ENCODE measurements at places on chromosomes 4 and X.
A peak's percentile ranks its signal among the peaks of the same experiment; 100 is the strongest.

- DNase-seq, result no peak
Observed at GRCh38 chr4:105093975-105094374, 52.7 kb upstream of the TET2 start.

GRCh38 chrX:88072339-88073030 is 554.9 kb downstream of the KLHL4 start:
- no peak for DNase-seq

GRCh38 chrX:56563231-56564161 is at the start of gene UBQLN2:
Gene UBQLN2, plus strand, starts transcription at chrX:56563627. Its CDS starts 247 bp downstream, at chrX:56563874.
- peak; percentile 85 for DNase-seq

- peak; percentile 46 for DNase-seq
Observed at GRCh38 chr4:72701987-72702819, 133.2 kb upstream of the ADAMTS3 start.

GRCh38 chrX:111167334-111167733 is 71.3 kb downstream of the PAK3 start:
- no peak for DNase-seq

DNA sequence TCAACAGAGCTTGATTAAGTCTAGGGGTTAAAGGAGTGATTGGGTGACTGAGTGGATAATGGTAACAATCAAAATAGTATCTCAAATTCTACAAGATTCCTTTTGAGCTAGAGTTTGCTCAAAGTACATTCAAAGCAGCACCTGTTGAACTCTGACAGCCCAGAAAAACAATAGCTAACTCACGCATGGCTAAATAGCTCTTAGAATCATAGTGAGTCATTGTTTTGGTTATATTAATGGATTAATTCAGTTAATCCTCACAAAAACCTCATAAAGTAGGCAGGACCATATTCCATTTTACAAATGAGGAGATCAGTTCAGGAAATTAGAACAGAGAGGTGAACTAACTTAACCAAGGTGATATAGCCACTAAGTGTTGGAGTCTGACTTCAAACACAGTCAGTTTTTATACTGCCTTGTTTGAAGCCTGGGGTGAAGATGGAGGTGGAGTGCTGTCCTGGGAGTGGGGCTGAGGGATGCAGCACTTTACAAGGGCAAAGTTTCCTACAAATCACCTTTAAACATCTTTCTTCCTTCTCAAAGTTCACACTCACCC is 35.9 kb upstream of the PPM1K start:
- no peak for DNase-seq

GRCh38 chr4:160143574-160143973 is 1040.7 kb downstream of the RAPGEF2 start:
- DNase-seq, result no peak

GRCh38 chr4:56406151-56406550 is 18.9 kb upstream of the AASDH start:
- no peak for DNase-seq

- DNase-seq, result no peak
Observed at GRCh38 chr4:40940317-40940741, 190.6 kb downstream of the NSUN7 start.

DNA sequence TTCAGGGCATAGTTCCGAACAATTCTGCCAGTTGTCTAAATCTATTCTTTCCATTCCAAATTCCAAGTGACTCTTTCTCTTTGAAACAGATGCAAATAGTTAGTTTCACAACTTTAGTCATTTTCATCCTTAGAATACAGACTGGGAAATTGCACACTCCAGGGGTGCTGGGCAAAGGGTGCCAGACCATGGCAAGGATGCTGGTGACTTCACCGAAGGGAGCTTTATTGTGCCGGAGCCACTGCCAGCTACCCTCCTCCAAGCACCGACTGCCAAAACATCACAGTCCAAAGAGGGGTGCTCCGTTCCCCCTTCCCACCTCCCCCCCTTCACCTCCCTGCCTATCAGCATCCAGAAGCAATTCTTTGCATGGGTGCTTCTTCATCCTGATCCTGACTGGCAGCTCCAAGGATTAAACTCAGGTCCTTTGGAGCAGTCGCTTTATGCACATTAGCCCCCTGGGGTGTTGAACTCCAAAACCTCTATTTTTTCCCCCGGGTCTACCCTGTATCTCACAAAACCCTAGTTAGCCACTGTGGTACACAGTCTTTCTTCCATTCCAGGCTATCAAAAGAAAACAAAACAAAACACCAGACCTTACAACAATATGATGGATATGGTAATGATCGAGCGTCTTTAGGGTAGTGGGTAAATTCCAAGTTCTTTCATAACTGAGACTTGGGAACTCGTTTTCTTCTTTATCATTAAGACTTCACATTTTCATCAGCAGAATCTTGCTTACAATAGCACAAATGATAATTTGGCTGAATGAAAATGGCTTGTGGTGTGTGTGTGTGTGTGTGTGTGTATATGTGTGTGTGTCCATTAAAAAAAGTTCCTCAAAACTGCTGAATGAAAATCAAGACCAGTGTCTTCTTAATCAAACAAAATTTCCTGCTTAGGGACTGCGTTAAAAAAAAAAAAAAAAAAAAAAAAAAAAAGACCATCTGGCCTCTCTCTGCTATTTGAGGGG is 28.7 kb downstream of the MID1 start:
- DNase-seq, result no peak

GRCh38 chr4:139873111-139873860 is 207.7 kb downstream of the MGST2 start:
- DNase-seq, result no peak

- no peak for DNase-seq
Observed at GRCh38 chr4:79170077-79170476, 155.8 kb downstream of the NAA11 start.

GRCh38 chr4:14810568-14810967 is 191.7 kb upstream of the CPEB2 start:
- no peak for DNase-seq

DNA sequence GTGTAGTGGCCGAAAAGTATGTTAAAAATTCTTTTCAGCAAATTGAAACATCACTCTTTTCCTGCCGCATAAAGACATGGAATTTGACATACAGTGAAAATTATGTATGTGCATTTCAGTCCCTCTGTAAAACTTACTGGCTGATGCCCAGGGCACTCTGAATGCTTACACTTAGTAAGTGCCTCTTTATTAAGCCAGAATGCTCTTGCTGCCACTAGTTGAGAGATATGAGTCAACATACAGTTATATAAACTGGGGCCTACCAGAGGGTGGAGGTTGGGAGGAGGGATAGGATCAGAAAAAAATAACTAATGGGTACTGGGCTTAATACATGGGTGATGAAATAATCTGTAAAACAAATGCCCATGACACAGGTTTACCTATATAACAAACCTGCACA is 38.1 kb upstream of the TRPC5 start:
- DNase-seq, result no peak

- DNase-seq, result peak; percentile 80
Observed at GRCh38 chr4:77072195-77072753, 3.5 kb downstream of the CCNI start.

DNA sequence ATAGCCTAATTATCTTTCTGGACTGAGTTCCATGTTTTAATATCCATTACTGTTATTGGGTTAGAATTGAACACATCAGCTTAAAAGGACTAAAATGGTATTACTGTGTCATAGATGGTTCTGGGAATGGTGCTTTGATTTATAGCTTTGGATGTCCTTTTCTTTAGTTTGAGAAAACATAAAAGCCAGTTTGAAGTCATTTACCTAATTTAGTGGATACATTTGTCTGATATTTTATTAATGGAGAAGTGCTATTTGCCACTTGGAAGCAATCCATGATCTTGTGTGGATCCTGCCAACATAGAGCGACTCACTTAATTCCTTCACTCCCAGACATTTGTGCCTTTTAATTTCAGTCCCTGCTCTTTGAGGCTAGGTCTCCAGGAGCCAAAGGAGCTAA is 212.4 kb upstream of the PACRGL start:
- DNase-seq, result no peak

DNA sequence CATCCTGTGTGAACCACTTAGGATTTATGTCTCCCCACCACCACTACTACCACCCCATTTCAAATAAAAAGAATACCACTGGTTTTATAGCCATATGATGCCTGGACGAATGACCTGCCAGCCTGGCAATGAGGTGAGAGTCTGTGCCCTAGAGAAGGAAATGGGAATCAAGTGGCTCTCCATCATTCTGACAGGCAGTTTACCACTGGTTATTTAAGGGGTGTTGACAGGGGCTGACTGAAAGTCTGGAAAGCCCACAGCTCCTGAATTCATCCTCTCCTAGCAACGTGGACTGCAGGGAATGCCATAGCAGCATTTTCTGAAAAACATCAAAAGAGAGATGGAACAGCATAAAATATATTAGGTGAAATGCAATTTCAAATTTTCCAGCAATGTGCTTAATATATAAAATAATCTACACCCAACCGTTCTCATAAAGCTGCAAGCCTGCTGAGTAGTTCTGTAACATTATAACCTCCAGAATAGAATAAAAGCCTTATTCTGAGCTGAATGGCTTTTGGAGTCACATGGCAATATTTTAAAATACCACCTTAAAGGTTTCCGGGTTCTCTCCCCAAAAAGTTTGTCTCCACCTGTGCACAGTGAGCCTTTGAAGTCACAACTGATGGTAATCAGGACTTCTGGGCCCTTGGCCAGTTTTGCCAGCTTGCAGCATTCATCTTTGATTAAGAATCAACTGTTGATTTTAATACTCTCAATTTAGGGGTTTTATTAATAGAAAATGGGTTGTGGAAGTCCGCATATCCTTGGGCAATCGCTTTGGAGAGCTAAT is 121.5 kb downstream of the DCTD start:
- DNase-seq, result no peak

GRCh38 chr4:20248155-20248558 is 3.5 kb upstream of the SLIT2 start:
- no peak for DNase-seq

GRCh38 chrX:106415276-106415895 is 196.4 kb upstream of the RADX start:
- DNase-seq, result peak; percentile 2

DNA sequence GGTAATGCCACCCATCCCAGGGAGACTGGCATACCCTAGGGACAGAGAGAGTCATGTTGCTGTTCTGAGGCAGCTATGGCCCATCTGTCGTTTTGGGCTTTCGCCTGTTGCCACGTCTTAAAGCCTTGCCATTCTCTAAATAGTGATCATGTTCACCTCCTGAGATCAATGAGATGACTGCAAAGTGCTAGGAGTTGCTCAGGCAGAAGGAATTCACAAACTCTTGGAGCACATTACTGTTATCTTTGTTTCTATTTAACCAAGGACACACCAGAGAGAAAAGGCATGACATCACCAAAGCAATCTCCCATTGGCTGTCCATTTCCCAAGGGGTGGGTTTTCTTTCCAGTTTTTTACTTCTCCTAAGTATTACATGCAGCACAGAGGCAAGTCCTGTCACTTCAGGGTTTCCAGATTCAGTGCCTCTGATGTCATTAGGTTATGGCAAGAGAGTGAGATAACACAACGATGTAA is 37.1 kb upstream of the SETD7 start:
- no peak for DNase-seq

DNA sequence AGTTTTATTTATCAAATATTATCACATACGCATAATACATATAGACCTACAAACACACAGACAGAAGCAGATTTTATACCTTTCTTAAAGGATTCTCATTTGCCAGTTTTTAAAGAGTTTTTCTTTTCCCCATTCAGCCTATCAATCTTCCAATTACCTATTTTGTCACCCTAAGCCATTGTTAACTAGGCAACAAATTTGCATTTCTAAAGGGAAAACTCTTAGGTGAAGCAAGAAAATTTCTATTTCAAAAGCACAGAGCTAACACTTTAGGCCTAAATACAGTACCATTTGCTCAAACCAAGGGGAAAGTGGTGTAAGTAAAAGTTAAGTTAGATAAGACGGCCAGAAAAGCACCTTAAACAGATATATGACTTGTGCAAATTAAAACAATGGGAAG is 156.6 kb downstream of the NDST3 start:
- DNase-seq, result no peak

- no peak for DNase-seq
Observed at GRCh38 chr4:113957956-113958355, 21.5 kb downstream of the ARSJ start.

DNA sequence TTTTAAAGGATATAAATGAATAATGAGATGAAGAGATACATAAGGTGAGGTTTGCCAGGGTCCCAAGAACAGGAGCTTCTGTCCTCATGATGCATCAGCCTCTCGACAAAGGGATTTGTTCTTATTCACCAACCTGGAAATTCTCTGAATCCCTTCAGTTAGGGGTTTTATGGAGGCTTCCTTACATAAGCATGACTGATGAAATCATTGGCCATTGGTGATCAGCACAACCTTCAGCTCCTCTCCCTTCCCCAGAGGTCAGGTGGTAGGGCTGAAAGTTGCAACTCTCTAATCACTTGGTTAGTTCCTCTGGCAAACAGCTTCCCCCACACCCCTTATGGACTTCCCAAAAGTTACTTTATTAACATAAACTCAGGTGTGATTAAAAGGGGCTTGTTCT is 222.0 kb downstream of the SPRY1 start:
- no peak for DNase-seq

GRCh38 chr4:104129243-104129642 is 365.5 kb downstream of the CXXC4 start:
- DNase-seq, result no peak

DNA sequence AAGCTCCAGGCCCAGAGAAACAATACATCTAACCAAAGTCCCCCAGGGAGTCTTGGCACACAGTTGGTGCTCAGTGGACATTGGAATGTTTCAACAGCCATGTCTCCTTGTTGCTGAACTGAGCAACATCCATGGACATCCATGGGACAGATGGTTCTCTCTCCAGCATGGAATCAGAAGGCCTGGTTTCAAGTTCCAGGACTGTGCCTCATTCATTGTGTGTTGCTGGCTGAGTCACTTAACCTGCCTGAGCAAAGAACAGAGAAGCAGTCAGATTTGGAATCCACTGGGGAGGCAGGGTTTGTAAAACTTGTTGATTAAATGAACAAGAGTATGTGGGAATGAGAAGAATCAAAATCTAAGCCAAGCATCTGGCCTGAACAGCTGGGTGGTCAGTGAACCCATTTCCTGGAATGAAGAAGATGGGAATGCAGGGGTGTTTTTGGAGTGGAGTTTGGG is 147.9 kb downstream of the CHIC2 start:
- DNase-seq, result no peak

- no peak for DNase-seq
Observed at GRCh38 chr4:167614866-167615265, 380.6 kb upstream of the SPOCK3 start.

GRCh38 chr4:123092586-123092985 is 170.2 kb upstream of the NUDT6 start:
- DNase-seq, result no peak
